ENCODE measurements at places on chromosomes 7 and 10.

DNA sequence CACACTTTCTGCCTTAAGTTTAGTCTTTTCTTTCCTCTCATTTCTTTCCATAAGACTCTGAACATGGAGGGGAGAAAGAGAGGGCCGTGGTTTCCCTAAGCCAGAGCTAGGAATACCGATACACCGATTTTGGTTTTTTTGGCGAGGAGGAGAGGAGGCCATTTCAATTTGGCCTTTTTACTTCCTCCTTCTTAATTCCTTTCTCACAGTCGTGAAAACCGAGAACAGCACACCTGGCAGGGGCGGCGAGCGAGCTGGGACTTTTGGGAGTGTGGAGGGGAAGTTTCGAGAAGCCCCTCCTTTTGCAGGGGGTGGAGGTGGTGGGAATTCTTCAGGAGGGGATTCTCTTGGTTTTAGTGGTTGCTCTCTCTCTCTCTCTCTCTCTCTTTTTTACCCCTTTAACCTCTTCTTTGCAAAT, 6.2 kb downstream of the GATA3 start:
- peak; percentile 8 for DNase-seq

DNA sequence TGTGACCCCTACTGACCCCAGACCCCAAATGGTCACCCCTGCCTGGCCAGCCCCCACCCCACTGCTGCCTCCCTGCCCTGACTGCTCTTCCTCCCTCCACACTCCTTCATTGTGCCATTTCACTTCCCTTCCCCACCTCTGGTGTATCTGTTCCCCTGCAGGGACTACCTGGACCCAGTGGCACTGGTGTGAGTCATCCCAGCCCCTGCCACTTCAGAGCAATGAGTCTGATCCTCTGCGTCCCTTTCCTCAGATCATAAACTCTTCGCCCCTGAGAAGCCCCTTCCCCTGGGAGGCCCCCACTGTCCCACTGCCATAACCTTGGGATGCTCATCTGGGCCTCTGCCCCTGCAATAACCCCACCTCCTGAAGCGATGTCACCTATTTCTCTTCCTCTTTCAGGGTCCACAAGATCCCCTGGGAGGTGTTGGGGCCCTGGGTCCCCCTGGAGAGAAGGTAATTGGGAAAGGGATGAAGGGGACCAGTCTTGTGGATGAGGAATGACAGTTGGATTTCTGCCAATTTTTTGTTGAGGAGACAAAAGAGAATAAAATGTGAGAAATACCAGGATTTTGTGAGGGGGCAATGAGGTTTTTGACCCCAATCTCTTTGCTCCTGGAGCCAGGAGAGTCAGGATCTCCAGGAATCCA, 19.1 kb upstream of the VOPP1 start:
- no peak for DNase-seq

GRCh38 chr10:114773197-114773532, 48.4 kb upstream of the FHIP2A start:
- no peak for DNase-seq

- no peak for DNase-seq
These were observed 1004.9 kb upstream of the POT1 start for GRCh38 chr7:125934539-125934938.

GRCh38 chr10:86167121-86167761, 199.4 kb downstream of the GRID1 start:
- DNase-seq = no peak

DNA sequence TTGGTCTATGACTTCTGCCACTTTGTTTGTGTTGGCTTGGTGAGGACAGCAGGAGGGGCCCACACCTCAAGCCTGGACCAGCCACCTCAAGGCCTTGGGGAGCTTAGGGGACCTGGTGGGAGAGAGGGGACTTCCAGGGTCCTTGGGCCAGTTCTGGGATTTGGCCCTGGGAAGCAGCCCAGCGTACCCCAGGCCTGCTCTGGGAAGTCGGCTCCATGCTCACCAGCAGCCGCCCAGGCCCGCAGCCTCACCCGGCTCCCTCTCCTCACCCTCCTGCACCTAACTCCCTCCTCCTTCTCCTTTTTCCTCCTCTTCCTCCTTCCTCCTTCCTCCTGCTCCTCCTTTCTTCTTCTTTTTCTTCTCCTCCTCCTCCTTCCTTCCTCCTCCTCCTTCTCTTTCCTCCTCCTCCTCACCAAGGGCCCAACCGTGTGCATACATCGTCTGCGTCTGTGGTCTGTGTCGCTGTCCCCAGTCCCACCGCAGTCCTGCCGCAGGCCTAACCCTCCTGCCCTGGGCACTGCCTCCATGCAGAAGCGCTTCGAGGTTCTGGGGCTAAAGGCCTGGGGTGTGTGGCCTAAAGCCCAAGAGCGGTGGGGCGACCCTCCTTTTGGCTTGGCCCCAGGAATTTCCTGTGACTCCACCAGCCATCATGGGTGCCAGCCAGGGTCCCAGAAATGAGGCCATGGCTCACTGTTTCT, 5.3 kb downstream of the EN2 start:
- no peak for DNase-seq

DNA sequence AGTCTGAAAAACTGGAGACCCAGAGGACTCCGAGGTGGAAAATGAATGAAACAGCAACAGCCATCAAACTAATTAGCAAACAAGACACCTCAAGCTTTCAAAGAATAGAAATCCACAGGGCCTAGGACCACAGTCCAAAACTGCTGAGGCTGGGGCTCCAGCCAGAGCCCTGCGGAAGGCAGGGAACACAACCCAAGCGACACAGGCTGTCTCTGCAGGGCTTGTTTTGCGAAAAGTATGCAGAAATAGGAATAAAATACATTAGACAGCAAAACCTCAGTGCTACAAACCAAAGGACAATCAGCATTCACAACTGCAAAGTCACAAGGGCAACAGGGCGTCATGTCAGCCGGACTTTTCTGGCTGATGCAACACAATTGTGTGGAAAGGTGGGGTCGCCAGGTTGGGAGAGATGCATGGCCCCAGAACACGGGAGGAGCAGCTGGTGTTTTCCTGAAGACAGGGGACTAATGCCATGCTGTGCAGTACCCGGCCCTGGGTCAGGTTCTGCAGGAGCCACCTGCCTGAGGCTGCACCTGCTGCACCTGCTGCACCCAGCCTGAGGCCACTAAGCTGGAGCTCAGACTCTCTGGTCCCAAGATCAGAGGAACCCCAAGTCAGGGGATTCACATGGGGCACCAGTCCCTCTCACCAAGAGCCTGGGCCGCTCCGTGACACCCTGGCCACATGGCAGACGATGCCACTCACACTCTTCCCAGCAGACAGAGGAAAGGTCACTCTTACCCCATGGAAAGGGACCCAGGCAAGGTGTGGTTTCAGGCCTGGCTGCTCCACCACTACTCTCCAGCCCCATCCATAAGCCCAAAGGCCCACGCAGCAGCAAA, 74.2 kb downstream of the MAD1L1 start:
- no peak for DNase-seq

DNA sequence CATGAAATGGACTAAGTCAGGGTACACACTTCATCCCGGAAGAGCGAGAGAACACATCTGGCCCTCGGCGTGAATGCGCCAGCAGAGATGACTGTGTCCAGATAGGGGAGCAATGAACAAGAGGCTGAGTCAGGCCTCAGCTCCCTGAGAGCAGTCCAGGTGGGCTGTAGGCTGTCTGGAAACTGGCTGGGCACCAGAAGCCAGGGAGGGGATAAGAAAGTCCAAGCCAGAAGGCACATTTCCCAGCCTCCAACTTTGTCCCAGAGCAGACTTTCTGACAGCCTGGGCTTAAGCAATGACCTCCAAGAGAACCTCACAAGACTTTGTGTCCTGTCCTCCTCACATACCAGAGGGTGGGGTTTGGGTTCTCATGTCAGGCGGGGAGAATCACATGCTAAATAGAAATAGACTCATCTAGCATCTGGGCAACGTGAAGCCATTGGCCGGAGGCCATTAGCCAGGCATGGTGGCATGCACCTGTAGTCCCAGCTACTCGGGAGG, 157.2 kb downstream of the ARHGAP12 start:
- DNase-seq = no peak

DNA sequence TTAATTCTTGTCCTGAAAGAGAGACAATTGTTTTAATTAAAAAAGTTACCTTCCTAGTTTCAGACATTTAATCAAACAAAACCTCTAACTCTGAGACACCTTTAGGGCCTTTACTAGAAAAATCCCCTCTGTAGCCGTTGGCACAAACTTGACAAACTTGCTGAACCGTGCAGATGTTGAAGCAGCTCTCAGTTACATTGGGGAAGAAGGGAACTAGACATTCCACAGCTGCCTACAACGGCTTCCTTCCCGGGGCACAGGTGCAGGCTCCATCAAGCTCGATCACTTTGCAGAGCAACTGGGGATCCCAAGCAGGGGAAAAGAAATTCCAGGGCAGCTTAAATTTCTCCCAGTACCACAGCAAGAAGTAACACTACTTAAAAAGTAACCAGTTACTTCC, 141.3 kb downstream of the SKAP2 start:
- peak; percentile 5 for DNase-seq

DNA sequence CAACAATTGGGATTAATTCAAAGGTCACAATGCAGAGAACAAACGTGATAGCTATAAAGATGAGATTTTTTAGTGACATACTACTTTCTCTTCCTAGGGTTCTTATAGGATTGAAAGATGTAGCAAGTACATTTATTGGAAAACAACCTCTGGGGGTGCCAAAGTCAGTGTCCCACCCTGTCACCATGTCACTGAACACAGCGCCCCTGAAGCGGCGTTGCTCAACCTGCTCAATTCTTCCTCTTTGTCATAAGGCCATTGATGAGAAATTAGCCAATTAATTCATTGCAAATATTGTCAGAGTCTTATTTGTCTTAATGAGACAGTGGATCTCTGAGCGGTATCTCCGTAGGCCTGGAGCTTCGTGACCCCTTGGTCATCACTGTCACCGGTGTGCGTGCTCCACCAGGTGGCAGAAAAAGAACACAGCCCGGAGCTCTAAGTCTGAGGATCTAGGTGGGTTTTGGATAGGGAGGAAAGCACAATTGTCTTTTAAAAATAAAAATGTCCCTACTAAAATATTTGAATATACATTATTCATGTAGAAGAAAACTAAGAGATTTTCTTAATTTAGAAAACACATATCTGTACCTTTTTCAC, 362.6 kb downstream of the PAXIP1 start:
- peak; percentile 27 for DNase-seq

DNA sequence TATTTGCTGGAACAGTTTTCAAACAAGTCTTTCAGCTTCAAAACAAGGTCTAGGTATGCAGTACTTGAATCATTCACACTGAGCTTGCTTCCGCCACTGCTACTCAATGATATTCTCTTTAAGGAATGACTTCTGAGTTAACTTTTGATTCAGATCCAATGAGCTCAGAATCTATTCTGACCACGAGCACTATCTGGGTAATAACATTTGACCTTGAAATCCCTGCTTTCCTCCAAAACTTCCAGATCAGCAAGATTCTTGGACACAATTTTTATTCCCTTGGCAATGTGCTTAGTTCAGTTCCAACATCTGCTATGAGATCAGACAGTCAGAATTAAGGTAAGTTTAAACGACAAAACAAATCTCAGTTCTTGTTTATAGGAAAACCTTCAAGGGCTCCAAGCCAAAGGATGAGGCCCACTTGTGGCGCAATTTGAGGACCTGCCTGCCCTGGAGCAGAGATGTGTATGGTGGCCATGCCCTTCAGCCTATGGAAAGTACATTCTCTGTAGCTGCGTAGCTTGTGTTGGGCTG, 87.2 kb downstream of the RNF216 start:
- no peak for DNase-seq

GRCh38 chr10:12327074-12327473, 22.3 kb upstream of the CAMK1D start:
- no peak for DNase-seq
